ENCODE measurements at places on chromosomes 13 and 19.

DNA sequence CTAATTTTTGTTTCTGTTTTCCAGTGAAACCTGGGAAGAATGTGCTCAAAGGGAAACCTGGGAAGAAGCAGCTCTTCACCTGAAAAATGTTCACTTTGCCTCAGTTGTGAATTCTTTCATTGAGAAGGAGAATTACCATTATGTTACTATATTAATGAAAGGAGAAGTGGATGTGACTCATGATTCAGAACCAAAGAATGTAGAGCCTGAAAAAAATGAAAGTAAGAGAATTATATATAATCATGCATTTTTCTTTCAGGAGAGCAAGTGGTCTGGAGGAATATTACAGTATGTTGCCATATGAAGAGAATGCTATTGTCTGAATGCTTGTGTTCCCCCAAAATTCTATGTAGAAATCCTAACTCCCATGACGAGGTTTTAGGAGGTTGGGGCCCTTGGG lies 3.4 kb downstream of the NUDT15 start:
- peak; percentile 53 for DNase-seq

DNA sequence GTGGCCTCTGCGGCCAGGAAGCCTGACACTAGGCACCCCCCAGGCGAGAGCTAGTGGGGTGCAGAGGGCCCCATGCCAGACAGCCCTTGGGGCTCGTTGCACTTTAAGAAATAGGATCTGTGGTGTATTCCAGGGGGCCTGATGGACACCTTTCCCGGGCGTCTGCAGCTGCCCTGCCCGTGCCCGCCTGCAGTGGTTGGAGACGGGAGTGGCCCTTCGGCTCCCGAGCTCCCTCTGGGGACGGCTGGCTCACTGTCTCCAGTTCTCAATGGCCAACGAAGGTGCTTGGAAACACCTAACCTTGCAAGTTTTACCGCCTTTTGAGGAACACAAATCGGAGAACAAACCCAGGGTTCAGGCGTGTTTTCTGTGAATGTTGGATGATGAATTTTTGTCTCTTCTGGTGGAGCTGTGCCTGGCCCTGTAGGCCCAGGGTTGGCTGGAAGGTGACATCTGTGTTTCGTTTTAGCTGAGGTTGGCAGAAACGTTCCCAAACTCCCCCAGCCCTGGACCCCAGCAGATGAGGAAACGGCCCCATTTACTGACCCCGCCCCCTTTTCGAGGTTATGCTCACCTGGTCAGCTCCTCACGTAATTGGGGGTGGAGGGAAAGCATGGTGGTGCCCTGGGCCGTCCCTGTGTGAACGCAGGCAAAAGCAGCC lies 17.4 kb upstream of the NPAS1 start:
- no peak for DNase-seq

- peak; percentile 75 for DNase-seq
Measured at GRCh38 chr13:86087244-86087643, 288.0 kb upstream of the SLITRK6 start.

DNA sequence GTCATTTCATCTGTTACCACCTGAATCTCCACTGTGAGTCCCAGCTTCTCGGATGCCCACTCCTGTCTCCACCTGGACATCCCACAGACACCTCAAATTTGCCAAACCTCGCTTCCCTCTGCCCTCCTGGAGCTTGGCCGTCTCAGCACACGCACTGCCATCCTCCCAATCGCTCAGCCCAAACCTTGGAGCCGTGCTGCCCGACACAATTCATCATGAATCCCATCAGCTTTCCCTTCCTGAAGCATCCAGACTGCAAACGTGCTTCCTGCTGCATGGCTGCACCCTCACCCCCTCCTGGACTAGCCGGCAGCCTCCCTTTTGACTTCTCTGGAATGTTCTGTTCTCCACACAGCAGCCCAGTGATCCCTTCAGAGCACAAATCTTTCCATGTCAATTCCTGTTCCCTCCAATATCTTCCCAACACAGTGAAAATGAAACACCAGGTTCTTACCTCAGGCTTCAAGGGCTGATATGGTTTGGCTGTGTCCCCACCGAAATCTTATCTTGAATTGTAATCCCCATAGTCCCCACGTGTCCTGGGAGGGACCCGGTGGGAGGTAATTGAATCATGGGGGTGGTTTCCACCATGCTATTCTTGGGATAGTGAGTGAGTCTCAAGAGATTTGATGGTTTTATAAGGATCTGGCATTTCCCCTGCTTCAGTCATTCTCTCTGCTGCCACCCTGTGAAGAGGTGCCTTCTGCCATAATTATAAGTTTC lies 1.1 kb upstream of the PROZ start:
- DNase-seq = no peak

DNA sequence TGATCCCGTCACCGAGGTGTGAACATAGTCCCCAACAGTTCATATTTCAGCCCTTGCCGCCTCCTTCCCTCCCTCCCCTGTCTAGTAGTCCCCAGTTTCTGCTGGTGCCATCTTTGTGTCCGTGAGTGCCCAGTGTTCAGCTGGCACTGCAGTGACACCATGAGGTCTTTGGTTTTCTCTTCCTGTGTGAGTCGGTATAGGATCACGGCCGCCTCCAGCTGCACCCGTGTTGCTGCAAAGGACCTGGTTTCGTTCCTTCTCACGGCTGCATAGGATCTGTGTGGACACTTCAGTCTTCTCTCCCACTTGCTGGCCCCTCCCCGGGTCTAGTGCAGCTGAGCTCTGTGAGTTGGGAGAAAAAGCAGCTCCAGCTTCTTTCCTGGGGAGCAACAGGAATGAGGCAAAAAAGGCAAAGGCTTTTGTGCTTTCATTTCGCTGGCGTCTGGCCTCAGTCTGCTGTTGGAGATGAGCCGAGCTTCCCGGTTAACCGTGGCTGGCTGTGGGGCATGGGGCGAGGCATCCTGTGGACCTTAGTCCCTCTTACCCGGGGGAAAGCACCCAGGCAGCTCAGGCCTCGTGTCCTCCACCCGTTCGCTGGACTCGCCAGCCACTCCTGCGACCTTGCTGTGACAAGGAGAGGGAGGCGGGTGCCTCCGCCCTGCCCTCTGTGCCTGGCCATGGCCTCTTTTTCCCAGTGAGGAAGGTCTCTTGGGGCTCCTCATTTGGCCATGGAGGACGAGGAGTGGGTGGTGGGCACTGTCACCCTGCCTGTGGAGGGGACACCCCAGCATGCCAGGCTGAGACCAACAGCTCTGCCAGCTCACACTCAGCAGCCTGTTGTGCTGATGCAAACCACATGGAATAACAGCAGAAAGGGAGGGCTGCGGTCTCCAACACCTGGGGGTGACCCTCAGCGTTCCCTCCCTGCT lies 196.5 kb downstream of the TEX29 start:
- no peak for DNase-seq

DNA sequence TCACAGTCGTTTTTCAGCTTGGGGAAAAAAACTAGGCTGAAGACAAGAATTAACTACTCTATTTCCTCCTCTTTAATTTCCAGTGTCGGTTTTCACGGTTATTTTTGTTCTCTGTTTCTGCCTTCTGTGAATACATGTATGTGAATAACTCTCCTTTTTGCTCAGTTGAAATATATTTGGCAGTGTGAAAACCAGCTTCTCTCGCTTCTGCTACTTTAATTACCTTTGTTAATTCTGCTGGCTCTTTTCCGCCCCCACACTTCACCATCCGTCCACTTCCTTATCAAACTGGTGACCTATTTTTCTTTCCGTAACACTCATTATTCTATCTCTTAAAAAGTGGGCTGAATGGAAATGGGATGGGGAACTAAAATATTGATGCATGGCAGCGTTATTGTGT lies 126.4 kb downstream of the POU4F1 start:
- DNase-seq = no peak

- no peak for DNase-seq
Measured at GRCh38 chr19:5042556-5042955, 73.6 kb downstream of the KDM4B start.

- no peak for DNase-seq
Measured at GRCh38 chr13:94683409-94683808, 28.9 kb downstream of the SOX21 start.
